CD4-positive, alpha-beta memory T cell (primary cell): ENCODE measurements at places on chromosomes 12 and 14.

- DNase-seq, result no peak
These were observed 31.5 kb downstream of the PHETA1 start for GRCh38 chr12:111337371-111337770.

- DNase-seq, result no peak
These were observed 123.5 kb downstream of the TTC8 start for GRCh38 chr14:88947646-88948598.

DNA sequence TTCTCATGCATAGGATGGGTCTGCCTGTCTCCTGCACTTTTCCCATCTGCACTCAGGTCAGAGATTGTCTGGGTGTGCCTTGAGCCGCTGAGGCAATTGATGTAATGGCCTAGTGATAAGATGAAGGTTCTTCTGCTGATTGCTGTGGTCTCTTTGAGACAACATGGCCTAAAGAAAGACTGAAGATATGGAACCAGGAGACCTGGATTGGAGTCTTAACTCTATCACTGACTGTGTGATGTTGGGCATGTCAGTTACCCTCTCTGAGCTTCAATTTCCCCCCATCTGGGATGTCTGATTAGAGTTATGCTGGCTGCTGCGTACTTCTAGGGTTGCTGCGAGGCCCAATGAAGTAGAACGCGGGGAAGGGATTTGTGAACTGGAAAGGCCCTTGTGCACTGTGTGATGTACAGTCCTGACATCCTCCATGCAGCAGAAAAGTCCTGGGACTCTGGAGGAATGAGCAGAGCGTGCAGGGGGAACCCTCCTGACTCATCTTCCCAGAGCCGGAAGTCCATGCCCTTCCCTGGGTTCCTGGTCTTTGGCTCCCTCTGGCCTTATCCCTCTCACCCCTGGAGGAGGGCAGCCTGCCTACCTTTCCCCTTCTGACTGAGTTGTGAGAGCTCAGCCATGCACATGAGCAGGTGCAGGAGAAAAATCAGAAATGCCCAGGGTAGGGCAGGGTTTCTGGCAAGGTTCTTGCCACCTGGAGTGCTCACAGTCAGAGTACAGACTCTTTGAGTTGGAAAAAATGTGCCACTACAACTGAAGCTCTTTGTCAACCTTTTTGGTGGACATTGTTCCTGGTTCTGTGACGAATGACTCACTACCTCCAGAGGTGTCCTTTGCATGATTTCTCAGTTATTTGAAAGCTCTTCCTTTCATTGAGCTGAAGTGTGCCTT lies 21.1 kb downstream of the PLEKHD1 start:
- DNase-seq, result no peak

- DNase-seq, result no peak
These were observed 371.0 kb downstream of the FUT8 start for GRCh38 chr14:65783576-65783975.

GRCh38 chr12:130752692-130753230 lies 36.7 kb upstream of the RIMBP2 start:
- DNase-seq, result no peak

DNA sequence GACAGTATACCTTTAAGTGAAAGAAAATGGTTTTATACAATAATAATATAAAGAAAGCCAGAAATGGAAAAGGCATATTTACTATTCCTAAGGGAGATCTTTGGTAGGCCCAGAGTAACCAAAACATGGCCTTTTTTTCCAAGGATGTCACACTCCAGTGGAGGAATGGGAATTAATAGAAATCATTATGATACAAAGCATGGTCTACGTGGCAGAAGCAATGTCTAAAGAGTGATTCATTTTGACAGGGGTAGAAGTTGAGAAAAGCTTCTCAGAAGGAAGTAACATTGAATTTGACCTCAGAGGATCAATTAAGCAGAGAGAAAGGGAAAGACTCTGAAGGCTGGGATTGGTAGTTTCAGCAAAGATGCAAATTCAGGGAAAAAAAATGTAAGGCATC lies 208.6 kb downstream of the BTG1 start:
- no peak for DNase-seq

- DNase-seq, result no peak
These were observed 15.7 kb downstream of the KCNA5 start for GRCh38 chr12:5059358-5059757.

DNA sequence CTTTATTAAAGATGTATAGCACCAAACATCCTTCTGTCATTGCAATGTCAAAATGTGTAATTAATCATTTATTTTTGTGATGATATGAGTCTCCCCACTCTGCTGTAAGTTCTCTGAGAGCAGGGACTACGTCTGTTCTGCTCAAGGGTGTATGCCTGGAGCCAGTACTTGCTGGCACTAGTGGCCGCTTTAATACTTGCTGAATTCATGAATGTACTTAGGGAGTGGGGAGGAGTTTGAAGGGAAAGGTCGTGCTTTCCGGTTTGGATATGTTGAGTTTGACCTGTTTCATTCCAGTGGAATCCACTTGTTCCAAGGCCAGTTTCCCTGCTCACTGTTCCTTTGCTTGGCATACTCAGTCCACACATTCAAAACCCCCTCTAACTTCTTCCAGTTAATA lies 1.9 kb upstream of the DCAF5 start:
- DNase-seq, result no peak

- no peak for DNase-seq
These were observed 25.6 kb upstream of the PCNX1 start for GRCh38 chr14:70881549-70882177.

- DNase-seq, result no peak
These were observed 31.2 kb upstream of the USP44 start for GRCh38 chr12:95582230-95583058.

- DNase-seq, result no peak
These were observed 110.4 kb downstream of the SLC8A3 start for GRCh38 chr14:70078329-70078728.

DNA sequence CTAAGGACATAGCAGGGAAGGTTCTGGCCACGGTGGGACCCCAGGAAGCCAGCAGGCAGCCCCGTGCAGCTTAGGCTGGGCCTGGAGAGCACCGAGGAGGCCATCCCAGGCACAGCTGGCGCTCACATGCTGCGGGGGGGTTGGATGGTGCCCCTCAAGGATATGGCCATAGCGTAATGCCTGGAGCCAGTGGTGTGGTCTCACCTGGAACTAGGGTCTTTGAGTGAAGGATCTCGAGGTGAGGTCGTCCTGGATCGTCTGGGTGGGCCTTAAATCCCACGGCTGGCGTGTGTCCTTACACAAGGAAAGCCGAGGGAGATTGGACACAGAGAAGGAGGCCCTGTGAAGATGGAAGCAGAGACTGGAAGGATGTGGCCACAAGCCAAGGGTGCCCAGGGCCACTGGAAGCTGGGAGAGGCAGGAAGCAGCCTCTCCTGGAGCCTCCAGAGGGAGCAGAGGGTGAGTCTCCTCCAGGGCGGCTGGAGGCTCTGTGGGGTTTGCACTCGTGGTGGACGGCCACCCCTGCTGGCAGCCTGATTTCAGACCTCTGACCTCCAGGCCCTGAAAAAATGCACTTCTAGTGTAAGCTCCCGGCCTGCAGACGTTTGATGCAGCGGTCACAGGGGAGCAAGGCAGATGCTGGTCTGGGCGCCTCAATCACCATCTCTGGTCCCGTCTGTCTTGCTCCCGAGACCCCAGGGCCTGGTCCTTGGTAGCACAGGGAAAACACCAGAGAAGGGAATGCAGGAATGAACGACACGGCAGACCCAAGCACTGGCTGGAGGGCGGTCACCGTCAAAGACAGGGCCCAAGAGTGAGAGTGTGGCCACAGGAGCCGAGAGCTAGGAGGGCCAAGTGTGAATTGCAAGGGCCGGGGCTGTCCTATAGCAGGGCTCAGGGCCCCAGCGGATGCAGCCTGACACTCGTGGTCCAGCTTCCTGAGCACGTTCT lies 218.6 kb downstream of the KIF26A start:
- DNase-seq, result no peak

GRCh38 chr14:62064751-62065323 lies 302.6 kb downstream of the SNAPC1 start:
- no peak for DNase-seq

DNA sequence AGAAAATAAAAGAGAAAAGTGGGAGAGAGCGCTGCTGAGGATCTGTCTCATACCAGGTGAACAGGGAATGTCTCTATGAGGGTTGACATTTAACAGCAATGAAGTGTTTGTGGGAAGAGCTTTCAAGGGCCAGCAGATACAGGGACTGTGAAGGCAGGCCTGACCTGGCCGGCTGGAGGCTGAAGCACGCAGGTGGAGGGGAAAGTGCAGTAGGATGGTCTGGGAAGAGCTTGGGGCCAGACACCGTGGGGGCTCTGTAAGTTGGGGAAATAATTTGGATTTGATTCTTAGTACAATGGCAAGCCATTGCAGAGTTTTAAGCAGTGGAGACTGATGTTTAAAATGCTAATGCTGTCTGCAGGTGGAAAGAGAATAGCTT lies 23.8 kb upstream of the DHRS2 start:
- no peak for DNase-seq

GRCh38 chr14:58814466-58814865 lies 176.7 kb downstream of the DACT1 start:
- DNase-seq, result no peak

DNA sequence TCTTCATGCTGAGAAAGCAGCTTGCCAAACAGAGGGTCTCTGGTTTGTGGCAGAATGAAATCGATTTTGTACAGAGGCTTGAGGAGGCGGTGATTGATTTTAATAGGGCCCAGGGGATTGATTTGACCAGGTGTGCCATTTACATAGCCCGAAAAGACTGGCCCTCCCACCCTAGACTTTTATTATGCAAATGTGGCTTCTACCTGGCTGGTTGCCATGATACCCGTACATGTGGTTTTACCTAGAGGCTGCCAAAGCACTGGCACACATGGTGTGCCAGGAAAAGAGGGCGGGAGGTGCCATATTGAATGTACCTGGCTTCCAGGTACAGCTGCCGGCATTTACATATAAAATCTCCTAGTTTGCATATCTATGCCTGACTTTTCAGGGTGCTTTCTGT lies 18.0 kb upstream of the GUCY2C start:
- DNase-seq, result no peak

- no peak for DNase-seq
These were observed 30.3 kb downstream of the WBP11 start for GRCh38 chr12:14772946-14773345.

DNA sequence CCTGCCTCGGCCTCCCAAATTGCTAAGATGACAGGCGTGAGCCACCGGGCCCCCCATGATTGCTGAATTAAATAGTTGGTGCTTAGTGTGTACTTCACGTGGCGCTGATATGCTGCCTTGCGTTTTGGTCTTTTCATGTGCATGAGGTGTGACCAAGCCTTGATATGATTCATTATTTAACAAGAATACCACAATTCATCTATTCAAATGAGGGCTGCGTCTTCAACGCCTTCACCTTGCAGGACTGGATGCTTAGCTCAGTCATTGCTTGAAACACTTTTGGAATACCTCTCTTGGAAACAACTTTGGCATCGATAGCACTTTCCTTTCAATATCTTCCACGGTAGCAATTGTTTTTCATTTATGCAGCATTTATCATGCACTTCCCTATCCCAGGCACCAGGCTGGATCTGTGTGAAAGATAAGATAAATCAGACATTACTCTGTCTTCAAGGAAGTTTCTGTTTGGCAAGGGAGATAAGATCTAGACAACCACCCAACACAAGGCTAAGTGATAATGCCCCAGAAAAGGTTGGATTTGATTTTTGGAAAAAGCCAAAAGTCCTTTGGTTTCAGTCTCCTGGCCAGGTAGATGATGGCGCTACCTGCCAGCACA lies 1.3 kb upstream of the TEAD4 start:
- DNase-seq, result no peak

- DNase-seq, result no peak
These were observed 159.5 kb upstream of the TMPO start for GRCh38 chr12:98355933-98356332.

GRCh38 chr14:64303471-64303917 lies 9.3 kb upstream of the ESR2 start:
- peak; percentile 53 for DNase-seq

DNA sequence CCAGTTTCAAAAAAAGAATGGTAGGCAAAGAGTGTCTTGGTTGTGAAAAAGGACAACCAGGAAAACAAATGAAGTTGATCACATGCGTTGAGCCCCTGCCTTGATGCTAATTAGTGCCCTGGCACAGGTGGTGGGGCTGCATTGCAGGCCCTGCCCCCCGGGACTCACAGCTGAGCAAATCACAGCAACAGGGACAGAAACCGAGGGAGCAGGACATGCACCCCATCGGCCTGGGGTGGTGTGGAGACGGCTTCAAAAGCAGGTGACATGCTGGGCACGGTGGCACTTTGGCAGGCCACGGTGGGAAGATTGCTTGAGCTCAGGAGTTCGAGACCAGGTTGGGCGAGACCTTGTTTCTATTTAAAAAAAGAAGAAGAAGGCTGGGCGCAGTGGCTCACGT lies 1.1 kb upstream of the PAPLN start:
- DNase-seq, result no peak

DNA sequence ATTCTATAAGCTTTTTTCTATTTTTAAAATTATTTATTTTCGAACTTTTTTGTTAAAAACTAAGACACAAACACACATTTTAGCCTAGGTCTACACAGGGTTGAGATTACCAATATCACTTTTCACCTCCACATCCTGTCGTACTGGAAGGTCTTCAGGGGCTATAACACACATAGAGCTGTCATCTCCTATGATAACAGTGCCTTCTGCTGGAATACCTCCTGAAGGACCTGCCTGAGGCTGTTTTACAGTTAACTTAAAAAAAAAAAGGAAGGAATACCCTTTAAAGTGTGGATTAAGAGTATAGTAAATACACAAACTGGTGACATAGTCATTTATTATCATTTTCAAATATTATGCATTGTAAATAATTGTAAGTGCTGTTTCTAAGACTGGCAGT lies 43.0 kb downstream of the RASSF8 start:
- DNase-seq, result no peak

- DNase-seq, result no peak
These were observed 65.3 kb downstream of the PDE6H start for GRCh38 chr12:15038137-15038536.

DNA sequence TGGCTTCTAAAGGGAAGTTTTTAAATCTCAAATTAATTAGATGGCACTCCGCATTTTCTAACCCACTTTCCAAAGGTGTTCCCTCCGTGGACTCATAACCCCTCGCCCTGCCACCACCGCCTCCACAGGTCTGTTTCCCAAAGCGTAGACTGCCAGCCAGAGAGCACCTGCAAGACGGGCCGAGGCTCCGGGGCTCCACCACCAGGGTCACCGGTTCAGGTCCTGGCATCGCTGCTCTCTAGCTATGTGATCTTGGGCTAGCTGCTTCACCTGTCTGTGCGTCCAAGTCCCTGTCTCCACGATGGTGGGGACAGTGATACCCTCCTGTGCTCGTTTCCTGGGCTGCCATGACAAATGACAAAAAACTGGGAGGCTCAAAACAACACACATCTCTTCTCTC lies 11.5 kb downstream of the RIMBP2 start:
- no peak for DNase-seq

GRCh38 chr12:27220055-27220987 lies 23.8 kb upstream of the STK38L start:
- no peak for DNase-seq

DNA sequence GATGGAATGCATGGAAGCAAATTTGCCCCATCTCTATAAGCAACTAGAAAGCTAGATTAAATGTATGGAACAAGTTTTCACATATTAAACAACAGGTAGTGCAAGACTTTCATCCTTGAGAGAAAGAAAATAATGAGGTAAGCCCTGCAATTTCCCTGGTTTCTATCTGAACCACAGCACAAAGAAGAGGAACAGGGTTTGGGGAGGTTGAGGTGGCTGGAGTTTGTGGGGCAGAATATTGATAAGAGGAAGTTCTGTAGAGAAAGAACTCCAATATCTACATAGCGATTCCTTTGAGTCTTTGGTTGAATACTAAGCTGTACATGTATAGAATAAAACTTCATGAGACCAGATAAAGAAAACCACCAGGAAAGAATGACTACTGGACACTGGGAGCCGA lies 96.3 kb upstream of the CCND2 start:
- DNase-seq, result no peak

- no peak for DNase-seq
These were observed 56.0 kb upstream of the HECTD1 start for GRCh38 chr14:31263485-31264133.

- no peak for DNase-seq
These were observed 45.1 kb downstream of the FAM222A start for GRCh38 chr12:109758426-109759420.
